ENCODE measurements at places on chromosomes 1 and 21.

DNA sequence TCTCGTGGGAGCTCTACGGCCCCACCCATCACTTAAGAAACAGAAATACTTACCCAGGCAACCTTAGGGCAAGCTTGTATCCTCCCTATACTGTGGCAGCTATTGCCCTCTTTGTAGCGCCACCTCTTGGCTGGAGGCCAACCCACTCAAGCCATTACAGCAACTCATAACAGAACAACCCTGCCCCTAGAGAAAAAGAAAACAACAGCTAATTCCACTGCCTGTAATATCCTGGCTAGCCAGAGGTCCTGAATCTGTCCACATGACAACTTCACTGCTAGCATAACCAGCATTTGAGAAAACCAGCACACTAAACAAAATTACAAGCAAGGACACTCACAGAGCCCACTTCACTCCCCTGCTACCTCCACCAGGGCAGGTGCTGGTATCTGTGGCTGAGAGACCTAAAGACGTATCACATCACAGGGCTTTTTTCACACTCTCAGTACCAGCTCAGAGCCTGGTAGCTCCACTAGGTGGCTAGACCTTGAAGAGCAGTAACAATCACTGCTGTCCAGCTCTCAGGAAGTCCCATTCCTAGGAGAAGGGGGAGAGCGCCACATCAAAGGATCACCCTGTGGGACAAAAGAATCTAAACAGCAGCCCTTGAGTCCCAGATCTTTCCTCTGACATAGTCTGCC is 14.5 kb upstream of the MX1 start:
- no peak for DNase-seq

GRCh38 chr1:31444725-31445448 is 31.9 kb downstream of the SERINC2 start:
- no peak for DNase-seq

DNA sequence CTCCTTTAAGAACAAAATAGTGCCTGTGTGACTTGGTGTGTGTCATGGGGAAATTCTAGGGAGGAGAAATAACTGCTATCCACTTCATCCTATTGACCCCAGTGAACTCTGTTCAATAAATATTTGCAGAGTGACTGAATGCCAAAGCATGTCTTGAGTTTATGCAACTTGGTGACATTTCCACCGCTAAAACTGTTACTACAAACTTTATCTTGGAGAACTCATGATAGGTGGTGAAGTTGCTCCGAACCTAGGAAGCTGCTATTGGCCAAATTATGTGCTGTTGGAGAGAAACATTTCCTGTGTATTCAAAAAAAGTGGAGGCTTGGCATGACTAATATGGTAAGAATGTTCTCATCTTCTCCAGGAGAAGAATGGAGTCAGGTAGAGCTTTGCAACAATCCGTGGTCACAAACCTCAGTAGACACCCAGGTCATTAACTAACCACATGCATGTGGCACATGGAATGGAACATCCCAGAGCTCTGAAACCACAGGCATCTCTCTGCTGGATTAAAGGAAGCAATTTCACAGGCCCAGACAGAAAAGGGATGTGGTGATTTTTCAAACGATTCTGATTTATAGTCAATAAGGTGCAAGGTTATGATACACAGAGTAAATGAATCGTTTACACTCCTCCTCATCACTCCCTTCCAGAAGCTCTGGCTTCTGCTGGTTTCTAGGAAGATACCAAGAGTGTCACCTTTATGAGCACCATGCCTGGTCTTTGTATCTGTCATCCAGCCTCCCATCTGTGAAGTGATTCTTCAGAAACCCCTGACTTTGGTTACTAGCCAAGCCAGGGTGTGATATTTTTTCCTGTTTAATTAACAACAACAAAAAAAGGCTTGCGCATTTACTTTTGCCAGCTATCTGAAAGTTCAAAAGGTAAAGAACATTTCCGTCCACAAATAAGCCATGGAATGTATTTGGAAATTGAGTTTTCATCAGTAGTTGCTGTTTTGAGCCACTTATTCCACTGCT is 361.1 kb downstream of the TGFB2 start:
- no peak for DNase-seq

DNA sequence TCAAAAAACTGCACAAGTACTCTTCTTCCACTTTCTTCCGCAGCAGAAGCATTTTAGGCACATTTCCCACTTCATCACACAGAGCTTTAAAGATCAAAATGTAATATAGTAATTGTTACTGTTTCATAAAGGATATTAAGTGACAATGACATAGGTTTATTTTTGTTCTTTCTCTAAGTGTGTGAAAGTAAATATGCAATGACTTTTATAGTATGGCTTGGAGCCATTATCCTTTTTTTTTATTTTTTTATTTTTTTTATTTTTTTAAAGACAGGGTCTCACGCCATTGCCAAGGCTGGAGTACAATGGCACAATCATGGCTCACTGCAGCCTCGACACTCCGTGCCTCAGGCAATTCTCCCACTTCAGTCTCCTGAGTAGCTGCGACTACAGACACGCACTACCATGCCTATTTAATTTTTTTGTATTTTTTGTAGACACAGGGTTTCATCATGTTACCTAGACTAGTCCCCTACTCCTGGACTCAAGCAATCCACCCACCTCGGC is 7.0 kb downstream of the TRIM33 start:
- no peak for DNase-seq

DNA sequence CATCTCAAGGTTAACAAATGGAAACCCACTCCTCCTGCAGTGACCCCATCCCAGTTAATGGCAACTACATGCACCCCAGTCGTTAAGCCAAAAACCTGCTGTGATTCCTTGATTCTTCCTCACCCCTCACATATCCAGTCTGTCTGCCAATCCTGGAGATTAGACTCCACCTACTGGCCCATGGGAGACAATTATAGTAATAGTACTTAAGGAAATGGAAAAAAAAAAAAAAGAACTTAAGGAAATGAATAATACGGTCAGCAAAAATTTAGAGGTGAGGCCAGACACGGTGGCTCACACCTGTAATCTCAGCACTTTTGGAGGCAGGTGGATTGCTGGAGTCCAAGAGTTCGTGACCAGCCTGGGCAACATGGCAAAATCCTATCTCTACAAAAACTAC is 7.0 kb downstream of the NOL9 start:
- DNase-seq = no peak

DNA sequence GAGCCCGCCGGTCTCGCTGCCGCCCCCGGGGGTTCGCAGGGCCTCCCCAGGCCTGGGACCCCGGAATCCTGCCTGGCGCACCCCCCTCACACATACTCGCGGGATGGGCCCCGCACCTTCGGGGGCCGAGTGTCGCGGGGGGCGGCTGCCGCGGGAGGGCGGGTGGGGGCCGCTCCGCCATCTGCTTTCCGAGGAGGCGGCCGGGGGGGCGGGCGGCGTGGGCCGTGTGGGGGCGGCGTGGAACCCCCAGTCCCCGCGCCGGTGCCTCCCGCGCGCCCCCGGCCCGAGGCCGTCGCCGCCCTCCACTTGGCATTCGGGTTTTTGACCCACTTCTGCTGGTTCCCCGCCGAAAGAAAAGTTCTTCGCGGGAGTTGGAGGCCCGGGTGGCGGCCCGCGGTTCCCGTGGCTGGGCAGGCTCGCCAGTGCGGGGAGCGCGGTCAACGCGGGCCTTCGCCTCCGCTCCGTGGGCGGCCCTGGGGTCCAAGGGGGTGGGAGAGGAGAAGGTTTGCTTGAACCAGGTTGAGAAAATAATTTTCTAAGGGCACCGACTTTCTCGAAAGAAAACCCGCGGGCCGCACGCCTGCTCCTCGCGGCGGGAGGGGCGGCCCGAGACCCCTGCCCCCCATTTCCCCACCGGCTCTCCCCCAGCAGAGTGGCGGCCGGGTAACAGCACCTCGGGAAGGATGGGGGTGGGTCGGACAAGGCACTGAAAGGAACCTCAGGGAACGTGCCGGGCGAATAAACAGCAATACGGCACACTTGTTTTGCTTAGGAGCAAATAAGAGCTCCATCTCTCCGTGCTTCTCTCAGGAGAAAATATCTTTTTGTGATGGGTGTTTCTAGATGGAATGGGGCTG is 1.6 kb downstream of the PHF13 start:
- DNase-seq = no peak

All from stimulated activated CD8-positive, alpha-beta memory T cell treated with anti-CD3 and anti-CD28 coated beads, Interleukin-7, amount 100 ng/mL, for 24 hours (primary cell).